Bronchial smooth muscle cell (primary cell): ENCODE measurements at places on chromosomes 7 and 10. TPM values are rescaled to one million over a fixed set of nuclear protein-coding genes. Genes with fewer than 3 reads are reported as not detected.

Gene SEMA3A
- 61.0 and 65.8 TPM in 2 replicates for total RNA-seq

Gene WNT8B
- not detected in 2 replicates for total RNA-seq

Gene C10orf53
- not detected in 2 replicates for total RNA-seq

Gene SLC26A5
- total RNA-seq = under 0.01 TPM in 1 of 2 replicates, not detected in the other

Gene SPACDR
- 0.17 and 0.32 TPM in 2 replicates for total RNA-seq

Gene C7orf33
- not detected in 2 replicates for total RNA-seq

Gene PTPN20
- total RNA-seq = under 0.01 and 0.09 TPM in 2 replicates

Gene FRG2B
- not detected in 2 replicates for total RNA-seq

Gene SCIN
- total RNA-seq = 0.16 TPM in 1 of 2 replicates, not detected in the other

Gene IFIT1B
- total RNA-seq = under 0.01 TPM in 1 of 2 replicates, not detected in the other

Gene NOS3
- 0.17 and 0.32 TPM in 2 replicates for total RNA-seq

Gene RSPH10B
- total RNA-seq = 0.16 TPM in 1 of 2 replicates, not detected in the other

Gene PTEN
- 161 and 168 TPM in 2 replicates for total RNA-seq

Gene GHRHR
- total RNA-seq = not detected in 2 replicates

Gene SFTPA1
- not detected in 2 replicates for total RNA-seq

Gene CLCN1
- total RNA-seq = 0.09 TPM in 1 of 2 replicates, not detected in the other

Gene CTTNBP2
- 11.3 and 16.3 TPM in 2 replicates for total RNA-seq

Gene PON2
- 22.2 and 39.7 TPM in 2 replicates for total RNA-seq

Gene CLEC5A
- not detected in 2 replicates for total RNA-seq
